Activated naive CD8-positive, alpha-beta T cell treated with anti-CD3 and anti-CD28 coated beads for 36 hours (primary cell): ENCODE measurements at places on chromosomes 1 and 21.

GRCh38 chr1:112721966-112722524, 6.9 kb upstream of the PPM1J start:
- no peak for DNase-seq

- DNase-seq: no peak
These were observed 89.3 kb downstream of the HMCN1 start for GRCh38 chr1:185823467-185823866.

DNA sequence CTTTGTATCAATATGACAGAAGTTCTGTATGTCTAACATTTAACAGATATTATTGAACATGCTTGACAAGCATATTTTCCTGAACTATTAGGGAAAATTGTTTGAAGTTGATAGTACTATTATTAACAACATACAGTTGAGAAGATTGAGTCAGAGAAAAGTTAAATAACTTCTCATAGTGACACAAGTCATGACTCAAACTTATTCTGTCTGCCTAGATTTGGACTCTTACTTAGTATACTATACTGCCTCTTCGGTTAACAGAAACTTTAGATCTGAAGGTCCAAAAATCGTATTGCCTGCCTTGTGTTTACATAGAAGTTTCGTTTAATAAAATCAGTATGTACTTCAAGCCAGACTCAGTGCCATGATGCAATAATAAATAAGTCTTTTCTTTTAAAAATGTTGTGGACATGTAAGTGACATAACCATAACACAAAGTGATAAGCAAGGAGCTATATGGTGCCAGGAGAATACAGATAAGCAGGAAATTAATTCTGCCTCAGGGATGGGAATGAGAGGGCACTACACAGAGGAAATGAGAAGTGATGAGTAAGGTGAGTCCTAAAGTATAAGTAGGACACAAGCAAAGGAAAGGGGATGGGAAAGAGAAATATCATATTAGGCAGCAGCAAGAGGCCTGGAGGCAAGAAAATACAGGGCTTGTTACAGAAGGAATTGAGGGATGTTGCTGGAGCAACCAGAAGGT, 48.1 kb downstream of the LHX9 start:
- no peak for DNase-seq

- DNase-seq: no peak
These were observed 265.9 kb downstream of the PRDM2 start for GRCh38 chr1:13965770-13966398.

- no peak for DNase-seq
These were observed 27.9 kb downstream of the PRDM15 start for GRCh38 chr21:41851090-41851790.

DNA sequence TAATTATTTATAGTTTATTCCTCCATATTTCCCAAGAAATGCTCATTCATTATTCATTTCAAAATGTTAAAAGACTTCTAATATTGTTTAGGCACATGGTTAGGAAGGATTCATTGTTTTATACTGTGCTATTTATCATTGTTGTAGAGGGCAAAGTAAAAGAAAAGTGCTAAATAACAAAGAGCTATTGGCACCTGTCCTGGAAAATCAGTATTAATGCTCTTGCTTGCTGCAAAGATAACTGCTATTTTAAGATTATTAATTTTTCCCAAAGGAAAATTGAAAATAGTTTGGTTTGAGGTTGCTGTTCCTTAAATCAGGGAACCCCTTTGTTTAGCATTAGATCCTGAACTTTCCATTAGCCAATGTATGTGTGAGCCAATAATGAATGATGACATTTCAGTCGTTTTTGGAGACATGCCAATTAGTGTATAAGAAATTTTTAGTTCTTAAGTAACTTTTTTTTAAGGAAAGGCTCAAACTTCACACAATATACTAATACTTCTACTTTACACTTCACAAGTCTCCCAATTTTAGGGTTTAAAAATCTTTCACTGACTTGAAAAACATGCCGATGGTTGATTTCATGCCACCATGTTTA, 39.9 kb downstream of the EPB41 start:
- DNase-seq: no peak

- no peak for DNase-seq
These were observed 7.8 kb upstream of the TNFSF18 start for GRCh38 chr1:173058556-173058955.

DNA sequence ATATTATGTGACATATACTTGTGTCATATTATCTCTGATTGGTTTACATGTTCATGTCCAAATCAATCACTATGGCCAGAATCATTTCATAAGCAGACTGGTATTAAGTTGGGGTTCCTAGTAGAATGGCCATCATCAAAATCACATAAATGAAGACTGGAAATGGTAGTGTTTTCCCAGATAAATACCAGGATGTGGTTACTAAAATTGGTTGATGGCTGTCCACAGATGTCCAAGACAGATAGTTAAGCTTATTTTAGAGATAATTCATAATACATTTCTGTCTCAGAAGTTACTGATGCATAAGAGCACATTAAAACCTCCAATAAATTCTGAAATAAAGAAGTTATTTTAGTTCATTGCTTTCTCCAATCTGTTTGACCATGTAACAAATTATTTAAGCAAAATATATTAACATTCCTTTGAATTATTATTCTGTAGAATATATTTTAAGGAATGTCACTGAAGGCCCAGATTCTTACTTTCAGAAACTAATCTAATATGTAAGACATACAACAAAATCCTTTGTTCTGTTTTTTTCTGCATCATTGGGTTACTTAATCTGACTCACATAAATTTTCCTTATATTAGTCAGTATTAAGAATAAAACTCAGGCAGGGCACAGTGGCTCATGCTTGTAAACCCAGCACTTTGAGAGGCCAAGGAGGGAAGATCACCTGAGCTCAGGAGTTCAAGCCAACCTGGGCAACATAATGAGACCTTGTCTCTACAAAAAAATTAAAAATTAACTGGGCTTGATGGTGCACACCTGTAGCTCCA, 483.9 kb downstream of the PTPRC start:
- no peak for DNase-seq

GRCh38 chr1:56719171-56719570, 74.1 kb downstream of the PRKAA2 start:
- DNase-seq: no peak

GRCh38 chr1:110780600-110781484, 92.1 kb upstream of the CD53 start:
- peak; percentile 70 for DNase-seq

GRCh38 chr1:84217239-84217638, 73.2 kb downstream of the PRKACB start:
- DNase-seq: no peak

- DNase-seq: no peak
These were observed 16.3 kb upstream of the H3-3A start for GRCh38 chr1:226046240-226046639.

GRCh38 chr1:59805554-59805953, 9.2 kb upstream of the HOOK1 start:
- DNase-seq: no peak

GRCh38 chr1:65068202-65069010, 79.6 kb upstream of the AK4 start:
- DNase-seq: no peak

DNA sequence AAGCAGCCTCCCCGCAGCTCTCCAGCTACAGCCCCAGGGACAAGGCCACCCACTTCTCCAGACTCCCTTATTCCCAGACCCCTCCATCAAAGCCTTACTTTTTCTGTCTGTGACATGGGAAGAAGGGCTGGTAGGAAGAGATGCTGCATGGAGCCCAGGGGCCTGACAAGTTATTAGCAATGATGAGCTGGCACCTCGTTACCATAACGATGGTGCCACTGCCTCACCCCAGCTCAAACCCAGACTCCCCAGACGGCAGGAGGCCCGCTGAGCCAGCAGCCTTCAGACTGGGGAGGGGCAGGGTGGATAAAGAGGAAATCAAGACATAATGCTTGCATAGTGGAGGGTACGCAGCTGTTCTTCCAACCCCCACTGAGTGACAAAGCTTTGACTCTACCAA, 3.3 kb downstream of the DLGAP3 start:
- no peak for DNase-seq
